ENCODE measurements at places on chromosomes 6 and 20.

DNA sequence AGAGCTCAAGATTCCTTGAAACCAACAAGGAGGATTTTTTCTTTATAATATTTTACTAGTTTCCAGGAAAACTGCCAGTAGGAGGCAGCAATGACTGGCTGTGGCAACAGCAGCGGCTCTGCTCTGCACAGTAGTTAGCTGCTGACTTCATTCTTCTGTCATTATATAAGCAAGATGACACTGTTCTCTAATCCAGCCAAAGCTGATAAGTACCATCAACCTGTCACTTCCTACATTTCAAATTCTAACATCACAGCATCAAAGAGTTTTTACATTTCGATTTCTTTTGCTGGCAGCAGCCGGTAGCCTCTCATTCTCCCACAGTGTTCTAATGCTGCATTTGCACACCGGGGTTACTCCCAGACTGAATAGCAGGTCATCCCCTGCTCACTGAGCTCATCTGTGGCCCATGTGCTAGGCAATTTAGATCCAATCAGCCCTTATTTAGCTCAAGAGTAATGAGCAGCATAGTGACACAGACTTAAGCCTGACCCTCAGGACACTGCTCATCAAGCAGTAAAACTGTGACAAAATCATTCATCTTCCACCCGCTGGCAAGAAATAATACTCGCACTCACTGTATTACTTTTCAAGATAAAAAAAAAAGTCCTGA lies 67.8 kb downstream of the MMS22L start:
- peak overlapping the region; percentile 94 for H3K27ac ChIP-seq
- H3K36me3 ChIP-seq, result peaks cover 23% of the 10 kb centered on the region
- no peaks in the 10 kb centered on the region for H3K27me3 ChIP-seq
- no peak overlapping the region for H3K4me3 ChIP-seq
- DNase-seq, result peak; percentile 24

DNA sequence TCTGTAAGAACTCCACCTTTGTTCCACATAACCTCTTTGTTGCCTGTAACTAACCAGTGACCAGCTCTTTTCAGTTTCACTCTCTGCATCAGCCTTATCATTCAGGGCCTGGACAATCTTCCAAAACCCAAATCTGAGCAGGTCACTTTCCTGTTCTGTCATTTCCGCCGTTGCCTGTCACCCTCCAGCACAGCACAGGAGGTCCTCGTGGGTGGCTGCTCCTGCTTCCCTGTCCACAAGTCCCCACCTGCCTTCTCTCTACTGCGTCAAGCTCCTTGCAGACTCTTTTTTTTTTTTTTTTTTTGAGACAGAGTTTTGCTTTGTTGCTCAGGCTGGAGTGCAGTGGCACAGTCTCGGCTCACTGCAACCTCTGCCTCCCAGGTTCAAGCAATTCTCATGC lies 73.9 kb downstream of the MTHFD1L start:
- peaks cover 31% of the 10 kb centered on the region for H3K4me1 ChIP-seq
- DNase-seq, result no peak
- H3K36me3 ChIP-seq, result peaks cover 80% of the 10 kb centered on the region
- no peaks in the 10 kb centered on the region for H3K27me3 ChIP-seq
- H3K4me3 ChIP-seq, result no peak overlapping the region

GRCh38 chr6:89284081-89284480 lies 31.0 kb downstream of the GABRR2 start:
- H3K27me3 ChIP-seq, result peaks cover 3% of the 10 kb centered on the region
- no peaks in the 10 kb centered on the region for H3K36me3 ChIP-seq
- DNase-seq, result no peak
- H3K27ac ChIP-seq, result peak overlapping the region; percentile 46
- peaks cover 21% of the 10 kb centered on the region for H3K4me1 ChIP-seq

DNA sequence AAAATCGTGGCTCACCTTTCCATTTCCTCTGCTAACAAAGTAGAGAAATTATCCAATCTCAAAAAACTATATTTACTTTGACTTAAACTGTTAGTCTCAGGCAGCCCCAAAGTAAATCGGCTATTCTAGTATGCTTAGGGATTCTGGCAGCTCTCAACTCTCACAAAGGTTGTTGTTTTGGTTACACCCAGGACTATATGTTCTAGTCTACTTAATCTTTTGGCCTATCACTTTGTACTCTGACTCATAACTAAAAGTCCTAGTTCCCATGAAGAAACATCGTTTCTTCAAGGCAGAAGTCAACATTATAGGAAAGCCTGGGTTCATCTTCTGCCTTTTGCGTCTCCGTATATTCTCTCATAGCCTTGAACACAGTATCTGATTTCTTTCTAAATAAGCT lies 42.3 kb downstream of the MYLK4 start:
- H3K4me1 ChIP-seq, result peaks cover 6% of the 10 kb centered on the region
- no peak for DNase-seq
- no peak overlapping the region for H3K4me3 ChIP-seq
- H3K27me3 ChIP-seq, result peaks cover 3% of the 10 kb centered on the region
- no peak overlapping the region for H3K27ac ChIP-seq

DNA sequence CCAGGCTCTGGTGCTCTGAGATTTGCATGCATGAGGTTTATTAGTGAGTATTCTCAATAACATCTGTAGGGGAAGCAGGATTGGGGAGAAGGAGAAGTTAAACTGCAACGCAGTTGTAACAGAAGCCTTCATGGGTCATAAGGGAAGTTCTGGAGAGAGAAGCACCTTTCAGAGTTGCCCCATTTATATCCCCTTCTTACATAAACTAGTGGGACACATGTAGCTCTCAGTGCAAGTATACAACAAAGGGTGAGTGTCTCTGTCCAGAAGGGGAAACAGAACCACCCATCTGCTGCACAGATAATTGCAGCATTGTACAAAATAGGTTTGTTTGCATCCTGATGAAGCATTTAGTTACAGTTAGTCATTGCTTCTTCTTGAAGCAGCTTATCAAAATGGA lies 4.3 kb upstream of the ADGB start:
- no peak overlapping the region for H3K27ac ChIP-seq
- peaks cover 12% of the 10 kb centered on the region for H3K4me1 ChIP-seq
- H3K27me3 ChIP-seq, result peaks cover 17% of the 10 kb centered on the region
- H3K4me3 ChIP-seq, result no peak overlapping the region

DNA sequence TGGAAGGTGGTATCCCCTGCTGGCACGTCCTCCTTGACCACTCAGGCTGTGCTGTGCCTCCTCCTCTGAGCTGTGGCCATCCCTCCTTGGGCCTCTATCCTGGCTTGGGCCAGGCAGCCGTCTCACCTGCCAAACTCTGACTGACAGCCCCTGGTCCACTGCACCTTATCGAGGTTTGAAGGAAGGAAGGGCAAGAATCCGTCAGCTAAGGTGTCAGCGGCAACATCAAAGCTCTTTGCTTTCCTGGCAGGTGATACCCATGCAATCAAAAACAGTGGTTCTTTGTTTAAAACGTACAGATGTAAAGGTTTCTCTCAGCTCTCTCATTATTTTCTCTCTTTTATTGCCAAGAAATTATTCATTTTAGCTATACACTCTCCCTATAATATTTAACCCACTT lies 203.9 kb downstream of the TBXT start:
- H3K4me1 ChIP-seq, result peaks cover 12% of the 10 kb centered on the region
- H3K27ac ChIP-seq, result no peak overlapping the region
- H3K4me3 ChIP-seq, result no peak overlapping the region
- peaks cover 17% of the 10 kb centered on the region for H3K27me3 ChIP-seq
- no peak for DNase-seq

- DNase-seq, result no peak
- H3K27ac ChIP-seq, result no peak overlapping the region
- no peaks in the 10 kb centered on the region for H3K4me1 ChIP-seq
- no peaks in the 10 kb centered on the region for H3K27me3 ChIP-seq
These were observed 139.2 kb upstream of the ECI2 start for GRCh38 chr6:4274382-4275082.

DNA sequence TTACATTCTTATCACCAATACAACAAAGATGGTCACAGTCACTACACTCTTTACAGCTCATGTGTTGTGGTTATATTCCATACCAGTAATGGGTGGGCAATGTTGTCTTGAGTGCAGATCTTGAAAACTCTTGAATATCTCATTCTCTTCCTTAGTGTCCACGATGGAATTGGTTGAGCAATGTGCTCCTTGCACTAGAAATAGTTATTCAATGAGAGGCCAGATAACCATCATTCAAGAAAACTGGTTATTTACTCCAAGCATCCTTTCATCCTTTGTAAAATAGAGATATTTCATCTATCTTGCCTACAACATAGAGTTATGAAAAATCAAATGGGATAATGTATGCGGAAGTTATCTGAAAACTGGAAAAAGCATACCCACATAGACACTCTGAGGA lies 215.9 kb downstream of the ARHGAP18 start:
- no peak for DNase-seq
- peaks cover 12% of the 10 kb centered on the region for H3K27me3 ChIP-seq
- H3K4me3 ChIP-seq, result no peak overlapping the region
- H3K36me3 ChIP-seq, result no peaks in the 10 kb centered on the region
- peaks cover 27% of the 10 kb centered on the region for H3K4me1 ChIP-seq
- no peak overlapping the region for H3K27ac ChIP-seq

- H3K4me1 ChIP-seq, result peaks cover 50% of the 10 kb centered on the region
- no peak for DNase-seq
- no peak overlapping the region for H3K4me3 ChIP-seq
- H3K27ac ChIP-seq, result no peak overlapping the region
- peaks cover 12% of the 10 kb centered on the region for H3K27me3 ChIP-seq
These were observed 95.6 kb downstream of the SNX5 start for GRCh38 chr20:17872959-17873358.

- peaks cover 46% of the 10 kb centered on the region for H3K4me1 ChIP-seq
- no peak overlapping the region for H3K27ac ChIP-seq
- no peak overlapping the region for H3K4me3 ChIP-seq
- DNase-seq, result no peak
- H3K27me3 ChIP-seq, result peaks cover 9% of the 10 kb centered on the region
These were observed 166.8 kb downstream of the BCAS1 start for GRCh38 chr20:53903652-53903987.

DNA sequence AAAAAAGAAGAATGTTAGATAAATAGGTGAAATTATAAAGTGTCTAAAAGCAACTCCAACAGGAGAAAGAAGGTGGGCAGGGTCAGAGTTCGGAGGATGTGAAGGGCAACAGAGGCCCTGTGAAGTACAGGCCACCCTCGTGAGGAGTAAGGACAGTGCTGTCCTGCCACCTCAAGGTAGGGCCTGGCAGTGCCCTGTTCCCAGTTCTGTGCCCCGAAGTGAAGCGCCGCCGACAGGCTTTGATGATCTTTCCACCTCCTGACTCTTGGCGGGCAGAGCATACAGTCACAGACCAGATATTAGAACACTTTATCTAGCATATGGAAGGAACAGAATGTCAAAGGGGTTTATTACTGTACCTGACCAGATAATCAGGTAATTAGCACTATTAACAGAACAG lies 75.8 kb downstream of the GJA10 start:
- peaks cover 3% of the 10 kb centered on the region for H3K27me3 ChIP-seq
- no peak for DNase-seq
- H3K36me3 ChIP-seq, result peaks cover 11% of the 10 kb centered on the region
- H3K4me1 ChIP-seq, result peaks cover 12% of the 10 kb centered on the region

DNA sequence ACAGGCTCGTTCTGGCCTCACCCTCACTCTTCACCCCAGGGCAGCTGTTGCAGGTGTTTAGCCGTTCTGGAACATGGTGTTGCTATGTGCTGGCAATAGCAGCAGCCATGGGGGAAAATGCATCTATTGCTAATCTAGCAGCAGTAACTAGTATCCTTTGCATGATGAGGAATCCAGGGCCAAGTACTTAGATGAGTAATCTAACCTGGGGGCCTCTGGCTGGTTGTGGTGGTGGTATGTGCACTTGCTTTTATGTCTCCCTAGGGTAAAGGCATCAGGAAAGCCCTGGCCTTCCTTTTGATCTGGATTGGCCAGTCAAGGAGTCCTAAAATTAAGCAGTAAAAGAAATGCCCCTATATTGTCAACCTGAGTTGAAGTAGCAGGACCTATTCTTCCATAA lies 594.5 kb upstream of the MAP3K7 start:
- H3K36me3 ChIP-seq, result no peaks in the 10 kb centered on the region
- H3K27me3 ChIP-seq, result no peaks in the 10 kb centered on the region
- no peak overlapping the region for H3K4me3 ChIP-seq
- H3K4me1 ChIP-seq, result peaks cover 7% of the 10 kb centered on the region
- no peak for DNase-seq

- no peak overlapping the region for H3K4me3 ChIP-seq
- H3K36me3 ChIP-seq, result peaks cover 13% of the 10 kb centered on the region
- H3K27ac ChIP-seq, result no peak overlapping the region
- peaks cover 11% of the 10 kb centered on the region for H3K27me3 ChIP-seq
- no peak for DNase-seq
These were observed 28.7 kb upstream of the ECI2 start for GRCh38 chr6:4164117-4164442.

DNA sequence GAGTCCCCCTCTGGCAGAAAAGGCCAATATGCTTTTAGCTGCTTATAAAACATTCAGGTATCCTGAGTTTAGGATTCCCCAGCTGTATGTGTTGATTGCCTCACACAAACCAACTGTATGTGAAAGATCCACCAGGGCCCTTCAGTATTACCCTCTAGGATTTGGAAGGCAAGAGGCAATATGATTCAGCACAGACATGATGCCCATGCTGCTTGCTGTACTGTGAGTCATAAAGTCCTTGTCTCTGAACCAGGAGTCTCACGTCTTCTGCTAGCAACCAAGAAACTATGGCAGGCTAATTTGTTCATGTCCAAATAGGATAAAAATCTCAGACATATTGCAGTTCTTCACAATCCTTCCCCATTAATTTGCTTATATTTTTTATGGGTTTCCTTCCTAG lies 789.2 kb upstream of the SLC35B3 start:
- H3K36me3 ChIP-seq, result no peaks in the 10 kb centered on the region
- no peak overlapping the region for H3K27ac ChIP-seq
- no peak for DNase-seq
- H3K27me3 ChIP-seq, result peaks cover 3% of the 10 kb centered on the region

DNA sequence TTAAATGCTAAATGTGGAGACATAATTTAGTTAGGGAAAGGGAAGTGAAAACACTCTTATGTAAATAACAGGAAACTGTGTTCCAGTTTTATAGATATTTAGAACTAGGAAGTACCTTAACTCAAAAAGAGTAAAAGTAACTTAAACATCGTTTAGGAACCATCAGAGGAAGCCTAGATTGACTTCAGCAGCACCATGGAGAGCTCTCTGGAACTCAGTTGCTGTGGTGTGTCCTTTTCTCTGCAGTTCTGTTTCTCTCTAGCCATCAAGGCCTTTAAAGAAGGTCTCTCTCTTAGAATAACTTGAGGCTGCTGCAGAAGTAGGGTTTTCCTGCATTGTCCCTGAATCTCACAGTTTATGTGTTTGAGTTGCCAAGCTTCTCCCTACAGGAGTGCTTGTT lies 26.9 kb downstream of the CLVS2 start:
- no peaks in the 10 kb centered on the region for H3K27me3 ChIP-seq
- H3K4me3 ChIP-seq, result no peak overlapping the region
- H3K36me3 ChIP-seq, result no peaks in the 10 kb centered on the region

- H3K27ac ChIP-seq, result no peak overlapping the region
- H3K27me3 ChIP-seq, result peaks cover 16% of the 10 kb centered on the region
- H3K4me3 ChIP-seq, result no peak overlapping the region
These were observed 63.1 kb downstream of the TTI1 start for GRCh38 chr20:37969949-37970855.

DNA sequence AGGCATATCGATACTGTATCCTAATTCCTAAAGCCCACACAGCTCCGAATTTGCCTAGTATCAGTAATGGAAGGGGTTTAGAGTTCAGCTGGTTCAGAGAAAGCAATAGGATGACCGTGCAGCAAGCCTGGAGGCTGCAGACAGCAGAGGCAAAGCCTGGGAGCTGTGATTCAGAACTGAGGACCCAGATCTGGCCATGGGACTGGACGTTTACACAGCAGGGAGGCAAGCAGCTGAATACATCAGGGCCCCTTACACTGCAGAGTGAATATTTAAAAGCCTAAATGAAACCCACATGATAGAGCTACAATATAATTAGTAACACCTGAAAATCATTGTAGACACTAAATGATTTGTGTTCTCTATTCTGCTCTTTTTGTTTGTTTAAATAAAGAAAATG lies 38.0 kb downstream of the ELOVL2 start:
- peaks cover 31% of the 10 kb centered on the region for H3K4me1 ChIP-seq
- H3K36me3 ChIP-seq, result peaks cover 8% of the 10 kb centered on the region
- DNase-seq, result no peak
- peaks cover 4% of the 10 kb centered on the region for H3K27me3 ChIP-seq
